Posterior vena cava (tissue), 2 donors: ENCODE measurements at places on chromosomes 12 and 14. TPM values are rescaled to one million over a fixed set of nuclear protein-coding genes. Genes with fewer than 3 reads are reported as not detected.

DNA sequence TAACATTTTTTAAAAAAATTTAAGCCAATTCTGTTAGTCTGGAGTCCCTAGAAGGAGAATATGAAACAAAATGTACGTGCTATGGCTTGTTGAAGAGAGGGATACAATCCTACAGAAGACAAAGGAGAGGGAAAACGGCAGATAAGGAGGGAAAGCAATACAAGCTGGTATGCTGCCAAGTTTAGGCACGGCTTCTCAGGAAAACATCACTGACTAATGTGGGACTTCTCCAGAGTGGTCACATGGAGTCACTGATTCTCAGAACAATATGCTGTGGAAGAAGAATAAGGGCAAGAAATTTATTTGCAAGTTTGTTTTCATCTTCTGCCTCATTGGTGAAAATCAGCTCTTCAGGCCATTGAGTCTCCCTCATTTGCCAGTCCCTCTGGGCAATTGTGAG, 22.9 kb upstream of the NR1H4 start:
- DNase-seq = no peak

GRCh38 chr12:3723916-3724805, 28.7 kb downstream of the CRACR2A start:
- DNase-seq = no peak

- DNase-seq = no peak
Measured at GRCh38 chr14:77303417-77304156, 17.1 kb downstream of the POMT2 start.

The LALBA gene
- total RNA-seq = not detected

GRCh38 chr12:127519779-127520178, 747.2 kb upstream of the TMEM132C start:
- no peak for DNase-seq

- DNase-seq = no peak
Measured at GRCh38 chr14:33689680-33690079, 261.2 kb downstream of the EGLN3 start.

DNA sequence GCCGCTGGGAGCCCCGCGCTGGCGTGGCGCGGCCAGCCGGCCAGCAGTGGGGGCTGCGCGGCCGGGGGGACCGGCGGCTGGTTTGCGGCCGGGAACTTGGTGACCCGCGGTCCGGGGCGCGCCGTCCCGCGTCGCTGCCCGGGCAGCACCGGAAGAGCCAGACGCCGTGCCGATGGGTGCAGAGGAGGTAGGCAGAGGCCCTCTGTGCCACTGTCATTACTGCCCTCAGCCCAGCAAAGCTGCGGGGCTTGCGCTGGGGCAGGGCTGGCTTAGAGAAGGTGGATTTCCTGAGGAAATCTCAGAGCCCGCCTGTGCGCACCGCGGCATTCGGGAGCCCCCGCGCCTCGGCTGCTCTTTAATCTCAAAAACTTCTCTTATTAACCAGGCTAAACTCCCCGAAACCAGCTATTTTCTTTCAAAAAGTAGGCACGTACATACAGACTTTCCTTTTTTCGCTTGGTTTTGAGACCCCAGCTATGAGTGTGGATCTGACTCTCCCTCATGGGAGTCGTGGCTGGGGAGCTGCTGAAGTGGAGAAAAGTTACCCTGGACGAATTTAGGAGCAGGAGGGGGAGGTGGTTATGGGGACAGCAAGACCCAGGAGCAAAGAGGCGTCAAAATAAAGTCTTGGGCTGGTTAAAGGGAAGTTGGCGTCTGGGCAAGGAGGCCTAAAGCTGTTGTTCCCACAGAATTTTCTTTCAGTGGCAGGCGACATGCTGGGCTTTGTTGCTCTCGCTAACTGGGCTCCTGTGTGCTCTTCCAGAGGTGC, 802 bp downstream of the SUSD6 start:
- DNase-seq = no peak

DNA sequence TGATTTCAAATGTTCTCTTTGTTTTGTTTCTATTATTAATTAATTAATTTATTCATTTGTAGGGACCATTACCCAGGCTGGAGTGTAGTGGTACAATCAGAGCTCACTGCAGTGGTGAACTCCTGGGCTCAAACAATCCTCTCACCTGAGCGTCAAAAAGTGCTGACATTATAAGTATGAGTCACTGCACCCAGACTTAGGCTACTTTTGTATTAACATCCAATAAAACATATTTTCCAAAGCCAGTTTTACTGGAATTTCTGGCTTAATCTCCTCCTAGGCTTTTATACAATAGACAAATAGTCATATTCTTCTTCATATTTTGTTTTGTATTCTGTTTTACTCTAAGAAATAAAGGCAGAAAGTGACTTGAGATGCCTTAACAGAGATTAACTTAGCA, 749.6 kb downstream of the SLC16A7 start:
- DNase-seq = no peak

- DNase-seq = no peak
Measured at GRCh38 chr12:58224536-58225105, 283.3 kb downstream of the ATP23 start.

The GLT8D2 gene
- total RNA-seq = 12.4 TPM

The LMNTD1 gene
- not detected for total RNA-seq

DNA sequence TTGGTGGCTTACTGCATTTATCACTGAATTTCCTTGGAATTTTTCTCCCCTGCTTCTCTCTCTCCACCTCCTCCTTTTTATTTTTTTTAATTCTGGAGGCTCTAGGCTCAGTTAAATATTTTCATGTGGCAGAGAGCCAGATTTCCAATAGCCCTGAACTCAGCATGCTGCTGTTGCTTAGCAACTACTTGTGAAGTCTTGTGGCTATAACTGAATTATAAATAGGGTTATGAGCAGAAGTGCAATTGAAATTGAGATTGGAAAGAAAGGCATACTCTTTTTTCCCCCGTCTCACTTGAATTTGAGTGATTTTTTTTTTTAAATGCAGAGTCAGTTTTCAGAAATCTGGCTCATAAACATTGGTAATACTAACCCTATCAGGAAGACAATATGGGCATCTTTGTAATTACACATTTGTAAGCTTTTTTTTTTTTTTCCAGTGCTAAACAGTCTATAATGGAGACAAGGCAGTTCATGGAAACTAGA, 38.3 kb downstream of the ATF7IP start:
- no peak for DNase-seq

The GPD1 gene
- 1.5 TPM for total RNA-seq

DNA sequence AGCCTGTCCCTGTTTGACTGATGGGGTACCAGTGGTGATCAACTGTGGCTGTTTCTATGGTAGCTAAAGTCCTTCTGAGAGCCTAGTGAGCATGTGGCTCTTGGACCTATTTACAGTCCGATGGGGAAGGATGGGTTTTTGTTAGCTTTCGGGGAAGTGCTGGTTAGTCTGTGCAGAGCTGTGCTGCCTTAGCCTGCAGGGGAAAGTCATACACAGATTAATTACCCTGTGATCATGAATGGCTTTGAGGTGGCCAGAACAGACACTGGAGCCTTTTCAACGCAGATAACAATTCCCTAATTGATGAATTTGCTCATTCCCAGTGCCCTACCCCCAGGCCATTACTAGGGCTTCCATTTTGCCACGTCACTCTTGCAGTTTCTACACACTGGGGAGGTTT, 99.7 kb downstream of the WSCD2 start:
- DNase-seq = no peak

DNA sequence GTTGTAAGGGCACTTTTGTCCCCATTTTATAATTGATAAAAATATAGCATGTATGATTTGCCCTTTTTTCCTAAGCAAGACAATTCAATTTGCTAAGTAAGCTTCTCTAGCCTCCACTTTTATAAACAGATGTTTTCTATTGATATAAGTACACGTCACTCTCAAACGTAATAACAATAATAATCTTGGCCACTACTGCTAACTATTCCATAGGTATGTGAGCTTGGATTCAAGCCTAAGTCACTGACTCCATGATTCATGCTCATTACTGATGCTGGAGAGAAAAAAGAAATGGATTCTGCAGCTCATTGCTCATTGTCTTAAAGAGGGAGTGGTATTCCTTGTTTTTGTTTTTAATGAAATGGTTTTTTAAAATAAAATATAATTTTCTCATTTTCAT, 661.0 kb downstream of the GALC start:
- no peak for DNase-seq

The CAPZA3 gene
- total RNA-seq = not detected

The C12orf54 gene
- not detected for total RNA-seq

The PLD4 gene
- total RNA-seq = 0.24 TPM

The TAS2R8 gene
- not detected for total RNA-seq

- DNase-seq = no peak
Measured at GRCh38 chr12:2019126-2019525, 14.9 kb upstream of the DCP1B start.

DNA sequence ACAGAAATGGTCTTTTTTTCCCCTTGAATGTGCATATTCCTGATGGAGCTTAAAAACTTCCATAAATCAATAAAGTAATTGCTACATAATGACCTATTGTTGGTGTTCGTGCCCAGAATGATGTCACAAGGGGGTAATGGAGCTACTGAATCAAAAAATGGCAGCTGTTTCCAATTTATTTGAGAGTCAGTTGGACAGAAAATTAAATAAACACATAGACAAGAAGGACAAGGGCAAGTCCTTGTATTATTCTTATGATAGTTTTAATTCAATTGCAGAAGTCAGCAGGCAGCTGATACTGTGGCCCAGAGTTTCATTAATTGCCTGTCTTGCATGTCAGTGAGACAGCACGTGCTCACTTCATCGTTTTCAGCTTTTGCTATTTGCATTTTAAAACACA, 473.5 kb downstream of the ETNK1 start:
- no peak for DNase-seq

The NGB gene
- total RNA-seq = not detected

- DNase-seq = peak; percentile 29
Measured at GRCh38 chr12:31390991-31391390, 65.0 kb upstream of the SINHCAF start.

DNA sequence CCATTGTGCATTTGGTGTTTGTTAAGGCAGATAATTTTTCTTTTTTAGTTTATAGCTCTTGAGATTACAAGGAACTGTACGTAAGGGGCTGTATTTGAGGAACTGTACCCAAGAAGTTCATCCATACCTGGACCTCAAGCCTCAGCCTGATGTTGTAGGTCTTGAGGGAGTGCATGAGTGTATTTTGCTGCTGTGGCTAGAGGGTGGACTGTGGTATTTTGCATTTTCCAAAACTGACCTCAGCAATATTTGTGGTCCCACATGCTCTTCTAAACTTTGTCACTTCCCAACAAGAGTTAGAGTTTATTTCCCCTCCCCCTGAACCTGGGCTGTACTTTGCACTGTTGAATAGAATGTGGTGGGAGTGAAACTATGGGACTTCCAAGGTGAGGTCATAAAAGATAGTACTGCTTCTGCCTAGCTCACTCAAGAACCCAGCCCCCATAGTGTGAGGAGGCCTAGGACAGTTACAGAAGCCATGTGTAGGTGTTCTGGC, 42.2 kb upstream of the FBXO33 start:
- no peak for DNase-seq

The CEBPE gene
- not detected for total RNA-seq

The PFKM gene
- 49.0 TPM for total RNA-seq

- no peak for DNase-seq
Measured at GRCh38 chr14:105287249-105288102, 13.3 kb downstream of the BRF1 start.

- no peak for DNase-seq
Measured at GRCh38 chr14:56394826-56395530, 184.6 kb upstream of the TMEM260 start.

The TCL1B gene
- total RNA-seq = not detected

The CRIP1 gene
- 285 TPM for total RNA-seq

The KLRC4 gene
- not detected for total RNA-seq

GRCh38 chr14:85463512-85463911, 66.4 kb upstream of the FLRT2 start:
- no peak for DNase-seq

The EML1 gene
- 83.1 TPM for total RNA-seq
